Stimulated activated CD4-positive, alpha-beta T cell treated with anti-CD3 and anti-CD28 coated beads, Interleukin-4, amount 100 ng/mL, for 1 hour (primary cell): ENCODE measurements at places on chromosomes 11 and 22.

- no peak for DNase-seq
These were observed 160.3 kb downstream of the MN1 start for GRCh38 chr22:27641049-27641795.

DNA sequence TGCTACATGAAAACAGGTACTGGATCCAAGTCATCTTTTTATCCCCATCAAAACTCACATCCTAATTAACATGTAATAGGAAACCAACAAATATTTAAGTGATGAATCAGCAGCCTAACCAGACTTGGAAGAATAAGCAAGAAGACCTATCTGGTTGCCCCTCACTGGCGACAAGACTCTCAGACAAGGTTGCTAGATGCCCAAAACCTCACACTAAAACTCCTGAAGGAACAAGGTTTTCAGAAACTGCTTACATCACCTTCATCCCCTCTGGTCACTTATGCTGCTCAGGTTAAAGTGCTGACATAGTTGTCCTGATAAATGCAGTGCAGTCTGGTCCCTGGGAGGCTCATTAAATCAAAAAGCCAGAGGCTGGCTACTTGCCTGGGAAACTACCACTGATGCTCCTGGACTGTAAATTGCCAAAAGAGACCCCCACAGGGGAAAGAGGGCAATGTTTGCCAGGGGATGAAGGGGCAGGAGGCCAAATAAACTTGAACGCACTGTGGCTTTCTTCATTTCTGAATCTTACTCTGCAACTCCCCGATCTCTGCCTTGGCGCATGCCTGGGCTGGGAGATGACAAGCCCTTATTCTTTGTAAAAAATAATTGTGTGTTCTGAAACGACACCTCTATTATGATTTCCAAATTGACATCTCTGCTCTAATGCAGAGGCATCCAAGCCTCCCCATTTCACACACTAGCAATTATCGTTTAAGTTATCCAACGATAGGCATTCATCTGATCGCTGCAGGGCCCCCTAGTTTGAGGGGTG, 72.7 kb downstream of the AMBRA1 start:
- DNase-seq: no peak

GRCh38 chr11:115155320-115155719, 348.9 kb downstream of the CADM1 start:
- DNase-seq: no peak

GRCh38 chr11:85281550-85281949, 345.6 kb downstream of the DLG2 start:
- DNase-seq: no peak

- DNase-seq: no peak
These were observed 5.8 kb downstream of the FADS2 start for GRCh38 chr11:61833926-61834277.

- DNase-seq: peak; percentile 63
These were observed 26.7 kb downstream of the CD44 start for GRCh38 chr11:35165423-35166368.

DNA sequence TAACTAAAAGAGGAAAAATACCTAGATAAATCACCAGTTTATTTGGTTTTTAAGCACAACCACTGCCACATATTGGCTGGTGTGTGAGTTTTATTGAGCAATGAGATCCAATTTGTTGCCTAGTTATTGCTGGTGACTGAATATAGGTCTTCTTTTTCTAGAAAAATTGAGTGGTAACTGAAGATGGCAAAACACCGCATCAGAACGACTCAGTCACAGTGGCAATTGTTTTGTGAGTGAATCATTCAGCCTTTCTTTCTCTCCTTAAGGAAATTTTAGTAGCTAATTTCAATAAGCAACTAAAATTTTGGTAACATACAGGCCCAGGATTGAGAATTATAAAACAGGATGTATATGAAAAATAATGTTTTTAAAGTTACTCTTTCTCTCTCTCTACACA, 533.0 kb downstream of the KCNA4 start:
- DNase-seq: no peak

DNA sequence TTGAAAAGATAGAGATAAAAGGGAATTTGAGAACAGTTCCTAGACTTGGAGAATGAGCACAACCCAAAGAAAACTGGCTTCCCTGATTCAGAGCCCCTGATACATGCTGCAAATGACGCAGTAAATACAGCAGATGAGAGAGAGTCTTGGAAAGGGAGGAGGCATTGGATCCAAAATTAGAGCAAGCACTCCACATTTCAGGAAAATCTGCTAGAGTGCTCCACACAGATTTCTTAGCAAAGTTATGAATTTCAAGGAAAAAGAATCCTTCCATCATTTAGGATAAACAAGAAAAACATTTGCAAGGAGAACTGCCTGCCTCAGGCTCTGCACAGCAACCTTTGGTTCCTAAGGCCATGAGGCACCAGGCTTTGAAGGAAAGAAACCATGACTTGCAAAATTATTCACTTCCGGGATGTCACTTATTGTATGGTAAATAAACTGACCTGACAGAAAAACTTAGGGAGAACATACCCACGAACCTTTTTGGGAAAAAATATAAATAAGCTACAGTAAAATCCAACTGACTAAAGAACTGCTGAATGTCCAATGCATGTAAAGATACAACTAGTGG, 89.8 kb upstream of the RTL6 start:
- DNase-seq: no peak

- no peak for DNase-seq
These were observed 90.5 kb upstream of the DBX1 start for GRCh38 chr11:20250644-20251247.

GRCh38 chr11:48168815-48169214, 47.8 kb upstream of the OR4B1 start:
- no peak for DNase-seq

GRCh38 chr11:114135737-114136151, 76.2 kb downstream of the ZBTB16 start:
- DNase-seq: no peak

- DNase-seq: no peak
These were observed 234.0 kb downstream of the MIAT start for GRCh38 chr22:26891429-26891828.

DNA sequence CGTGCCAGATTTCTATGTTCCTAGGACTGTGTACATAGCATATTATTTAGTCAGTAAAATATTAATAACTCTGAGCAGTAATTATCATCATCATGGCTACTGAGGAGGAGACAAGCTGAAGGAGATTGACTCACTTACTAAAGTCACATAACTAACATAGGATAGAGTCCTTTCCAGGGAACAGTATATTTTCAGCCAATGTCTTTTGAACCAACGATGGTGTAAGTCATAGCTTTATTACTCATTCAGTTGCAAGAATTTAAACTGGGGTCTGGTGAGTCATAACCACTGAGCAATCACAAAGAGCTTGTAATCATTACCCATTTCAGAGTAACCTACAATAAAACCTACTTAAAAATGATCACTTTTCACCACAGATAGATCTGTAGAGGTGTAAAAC, 1564.8 kb upstream of the TENM4 start:
- DNase-seq: no peak

DNA sequence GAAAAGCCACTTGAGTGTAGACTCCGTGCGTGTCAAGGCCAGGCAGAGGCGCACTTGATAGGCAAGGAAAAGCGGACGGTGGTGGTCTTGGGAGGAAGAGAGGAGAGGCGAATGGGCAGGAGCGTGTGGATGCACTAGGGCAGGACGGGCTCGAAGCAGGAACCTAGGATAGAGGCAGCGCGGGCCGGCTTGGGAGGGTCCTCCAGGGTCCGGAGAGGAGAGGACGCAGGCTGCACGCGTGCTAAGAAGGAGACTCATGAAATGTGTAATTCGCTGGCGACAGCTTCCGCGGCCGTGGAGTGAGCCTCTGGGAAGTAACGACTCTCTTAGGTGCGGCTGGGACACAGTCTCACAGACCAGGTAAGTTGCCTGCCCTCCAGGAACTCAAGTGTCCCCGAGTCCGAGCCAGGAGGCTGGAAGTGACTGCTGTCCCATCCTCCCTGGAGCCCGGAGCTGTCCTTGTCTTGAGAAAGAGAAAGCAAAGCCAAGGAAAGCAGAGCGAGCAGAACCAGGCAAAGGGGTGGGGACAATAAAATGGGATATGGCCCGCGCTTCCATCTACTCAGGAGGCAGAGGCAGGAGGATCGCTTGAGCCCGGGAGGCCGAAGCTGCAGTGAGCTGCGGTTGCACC, 874 bp upstream of the IL17RA start:
- DNase-seq: no peak

DNA sequence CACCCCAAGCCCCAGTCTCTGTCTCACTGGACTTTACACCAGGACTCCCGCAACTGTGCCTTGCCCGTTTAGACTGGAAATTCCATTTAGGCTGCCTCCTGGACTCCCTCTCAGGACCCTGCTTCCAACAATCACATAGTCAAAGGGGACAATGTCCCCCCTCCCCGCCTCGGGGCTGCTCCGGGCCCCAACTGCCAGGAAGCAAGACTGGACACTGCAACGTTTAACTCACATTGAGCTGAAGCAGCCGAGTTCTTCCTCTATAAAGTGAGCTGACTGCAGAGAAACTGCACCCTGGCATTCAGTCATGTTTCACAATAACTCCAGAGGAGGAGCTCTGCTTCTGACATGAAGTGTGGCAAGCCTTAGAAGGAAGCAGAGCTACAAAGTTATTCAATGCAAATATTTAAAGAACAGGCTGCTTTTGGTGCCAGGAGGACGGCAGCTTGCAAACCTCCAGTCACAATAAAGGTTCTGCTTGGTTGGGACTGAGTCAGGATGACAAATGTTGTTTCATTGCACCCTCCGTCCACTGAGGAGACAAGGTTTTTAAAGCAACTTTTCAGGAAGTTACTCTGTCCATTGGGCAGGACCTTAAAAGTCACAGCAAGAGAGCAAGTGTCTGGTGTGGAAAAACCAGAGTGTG, 19.9 kb downstream of the PACSIN2 start:
- DNase-seq: no peak

GRCh38 chr11:89176938-89177337, 737 bp upstream of the TYR start:
- no peak for DNase-seq

GRCh38 chr11:113286009-113286408, 28.4 kb upstream of the TTC12 start:
- DNase-seq: no peak

GRCh38 chr22:24822471-24822870, 16.5 kb downstream of the SGSM1 start:
- no peak for DNase-seq

- no peak for DNase-seq
These were observed 12.1 kb upstream of the LRP5 start for GRCh38 chr11:68300076-68300830.

DNA sequence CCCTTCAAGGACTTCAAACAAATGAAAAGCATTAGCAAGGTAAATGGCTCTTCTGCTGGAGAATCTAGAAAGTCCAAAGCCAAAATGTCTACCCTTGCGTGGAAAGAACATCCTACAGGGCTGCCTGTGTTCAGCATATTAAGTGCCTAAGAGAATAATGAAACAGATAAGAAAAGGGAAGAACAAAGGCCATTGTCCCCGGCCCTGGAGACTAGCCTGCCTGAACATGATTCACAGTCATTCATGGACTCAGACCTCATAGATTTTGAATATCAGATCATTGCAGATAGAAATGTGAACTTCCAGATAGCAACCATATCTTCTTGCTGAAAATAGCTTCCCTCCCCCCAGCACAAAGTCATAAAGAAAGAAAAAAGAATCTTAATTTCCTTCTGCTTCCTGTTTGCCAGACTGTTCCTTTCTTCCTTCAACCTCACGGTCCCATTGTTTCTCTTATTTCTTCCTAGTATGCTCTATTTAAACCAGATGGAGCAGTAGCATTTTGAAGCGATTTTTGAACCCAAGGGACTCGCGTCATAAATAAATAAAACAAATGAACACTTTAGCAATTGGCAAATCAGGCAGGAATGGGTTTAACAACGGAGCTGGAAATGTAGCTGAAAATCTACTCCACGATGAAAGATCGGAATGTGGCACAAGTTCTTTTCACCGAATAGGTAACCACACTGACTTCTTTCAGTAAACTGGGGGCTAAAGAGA, 408.2 kb upstream of the CCDC90B start:
- DNase-seq: no peak

DNA sequence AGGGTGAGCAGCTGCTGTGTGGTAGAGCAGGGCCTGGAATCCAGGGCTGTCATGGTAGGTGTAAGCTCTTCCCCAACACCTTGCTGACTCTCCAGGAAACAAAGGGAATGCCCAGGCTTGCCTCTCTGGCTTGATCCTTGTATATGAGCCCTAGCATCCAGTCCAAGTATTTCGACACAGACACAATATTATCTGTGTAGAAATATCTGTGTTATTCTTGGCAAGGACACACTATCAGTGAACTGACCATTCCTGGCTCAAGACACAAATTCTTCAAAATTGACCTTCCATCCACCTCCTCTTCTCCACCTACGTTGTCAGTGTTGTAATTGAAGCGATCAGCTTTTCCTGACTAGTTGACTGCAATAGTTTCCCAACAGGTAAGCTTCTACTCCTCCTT, 312.0 kb upstream of the NARS2 start:
- DNase-seq: no peak

GRCh38 chr22:48268771-48269552, 1506.5 kb downstream of the TBC1D22A start:
- no peak for DNase-seq

DNA sequence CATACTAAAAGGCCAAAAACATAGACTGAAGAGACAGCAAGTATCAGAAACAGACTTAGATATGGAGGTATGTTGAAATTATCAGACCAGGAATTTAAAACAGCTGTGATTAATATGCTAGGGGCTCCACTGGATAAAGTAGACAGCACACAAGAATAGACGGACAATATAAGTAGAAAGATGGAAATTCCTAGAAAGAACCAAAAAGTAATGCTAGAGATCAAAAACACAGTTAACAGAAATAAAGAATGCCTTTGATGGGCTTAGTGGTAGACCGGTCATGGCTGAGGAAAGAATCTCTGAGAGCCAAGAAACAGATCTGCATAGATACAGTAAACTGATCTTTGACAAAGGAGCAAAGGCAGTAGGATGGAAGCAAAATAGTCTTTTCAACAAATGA, 250.2 kb downstream of the SWAP70 start:
- no peak for DNase-seq

GRCh38 chr11:102251423-102251822, 65.9 kb upstream of the BIRC3 start:
- no peak for DNase-seq

DNA sequence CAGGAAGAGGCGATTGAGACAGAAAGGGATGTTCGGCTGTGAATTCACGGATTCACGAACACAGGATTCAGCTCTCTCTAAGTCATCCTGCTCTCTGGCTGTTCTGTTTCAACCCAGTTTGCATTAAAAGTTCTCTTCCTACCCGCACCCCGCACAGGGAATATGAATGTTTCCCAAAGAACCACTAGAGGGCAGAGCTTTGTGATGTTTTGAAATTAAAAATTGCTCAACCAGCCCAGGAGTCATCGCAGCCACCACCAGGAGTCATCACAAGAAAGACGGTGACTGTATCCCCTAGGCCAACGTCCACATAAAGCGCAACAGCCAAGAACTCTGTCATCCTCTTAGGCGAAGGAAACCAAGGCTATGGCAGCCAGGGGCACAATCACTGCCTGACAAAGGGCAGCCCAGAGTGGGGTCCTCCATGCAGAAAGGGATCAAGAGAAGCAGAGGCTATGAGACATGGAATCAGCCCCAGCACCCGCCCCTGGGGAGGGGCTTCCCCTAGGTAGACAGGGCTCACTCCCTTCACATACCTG, 122.4 kb downstream of the WT1 start:
- peak; percentile 15 for DNase-seq

GRCh38 chr11:17541330-17541885, 2.8 kb downstream of the USH1C start:
- DNase-seq: no peak

- no peak for DNase-seq
These were observed 45.3 kb downstream of the PC start for GRCh38 chr11:66912911-66913310.
